NCI-H1048 (cell line): ENCODE measurements at places on chromosomes 7 and 10.

GRCh38 chr7:79790656-79791262 is 337.3 kb upstream of the MAGI2 start:
- no peak for DNase-seq

DNA sequence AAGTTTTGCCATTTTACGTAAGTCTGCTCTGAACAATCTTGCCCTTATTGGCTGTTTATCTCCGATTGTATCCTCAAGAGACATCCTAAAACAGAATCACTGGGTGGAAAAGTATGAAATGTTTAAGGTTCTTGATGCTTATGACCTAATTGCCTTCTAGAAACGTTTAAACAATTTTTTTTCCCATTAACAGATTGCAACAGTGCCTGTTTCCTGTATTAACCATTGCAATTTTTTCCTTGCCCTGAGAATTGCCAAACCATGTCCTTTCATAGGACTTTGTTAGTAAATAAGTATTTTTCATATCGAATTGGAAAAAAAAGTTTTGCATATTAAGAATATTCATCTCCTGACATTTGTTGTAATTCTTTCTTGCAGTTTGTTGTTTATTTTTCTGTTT is 639.8 kb downstream of the INHBA start:
- no peak for DNase-seq

DNA sequence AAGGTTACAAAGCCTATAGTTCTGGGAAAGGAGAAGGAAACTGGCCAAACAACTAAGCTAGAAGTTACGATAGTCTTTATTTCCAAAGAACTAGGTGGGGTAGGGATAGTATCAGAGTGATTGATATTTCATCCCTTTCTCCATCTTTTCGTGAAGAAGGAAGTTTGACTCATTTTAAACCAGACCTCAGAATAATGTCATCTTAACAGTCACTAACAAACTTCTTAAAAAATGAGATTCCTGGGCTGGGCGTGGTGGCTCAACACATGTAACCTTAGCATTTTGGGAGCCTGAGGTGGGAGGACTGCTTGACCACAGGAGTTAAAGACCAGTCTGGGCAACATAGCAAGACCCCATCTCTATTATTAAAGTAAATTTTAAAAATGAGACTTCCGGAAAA is 69.4 kb downstream of the ARL4A start:
- no peak for DNase-seq

DNA sequence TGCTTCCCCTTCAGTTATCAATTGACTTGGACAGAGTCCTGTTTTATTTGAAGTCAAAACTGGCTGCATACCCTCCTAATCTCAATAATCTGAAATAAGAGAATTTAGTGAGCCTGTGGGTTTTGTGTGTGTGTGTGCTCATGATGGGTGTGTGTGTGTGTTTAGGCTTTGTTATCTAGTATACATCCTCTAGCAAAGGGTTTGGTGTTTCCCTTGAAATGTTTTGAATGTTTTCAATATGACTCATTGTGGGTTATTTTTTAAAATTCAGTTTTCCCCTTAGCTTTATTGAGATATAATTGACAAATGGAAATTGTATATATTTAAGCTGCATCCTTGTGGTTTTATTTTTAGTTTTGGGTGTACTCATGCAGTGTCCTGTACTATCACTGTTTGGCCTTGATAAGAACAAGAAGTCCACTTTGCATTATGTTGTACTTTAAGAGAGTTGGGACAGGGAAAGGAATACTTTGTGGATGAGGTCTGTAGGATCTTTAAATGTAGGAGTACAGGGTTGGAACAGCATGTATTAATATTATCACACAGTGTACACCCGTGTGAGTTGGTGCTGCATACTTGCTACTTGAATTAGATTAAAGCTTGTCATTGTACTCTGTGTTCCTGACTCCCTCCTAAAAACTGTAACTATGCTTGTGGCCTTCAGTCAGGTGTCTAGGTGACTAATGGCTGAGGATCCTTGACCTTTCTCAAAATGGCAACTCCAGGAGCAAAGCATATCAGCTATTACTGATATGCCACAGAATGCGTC is 58.3 kb downstream of the VCL start:
- DNase-seq, result no peak

- no peak for DNase-seq
Observed at GRCh38 chr7:22814261-22815208, 8.1 kb downstream of the TOMM7 start.

- no peak for DNase-seq
Observed at GRCh38 chr7:44431091-44431608, 59.3 kb downstream of the NUDCD3 start.

DNA sequence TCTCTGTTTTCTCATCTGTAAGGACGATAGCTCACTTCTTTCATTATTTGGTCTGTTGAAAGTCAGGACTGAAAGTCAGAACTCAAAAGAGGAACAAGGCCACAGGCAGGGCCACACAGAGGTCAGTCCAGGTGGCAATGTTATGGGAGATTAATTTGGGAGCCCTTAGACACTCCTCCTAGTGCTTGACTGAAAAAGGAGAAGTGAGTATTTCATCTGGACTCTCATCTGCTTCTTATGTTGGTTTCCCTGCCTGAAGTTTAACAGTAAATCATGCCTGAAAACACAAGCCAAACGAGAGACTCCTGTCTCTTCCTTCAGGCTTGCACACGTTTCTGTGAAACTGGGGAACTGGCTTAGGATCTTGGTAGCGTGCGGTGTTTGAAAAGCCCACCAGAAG is 248.5 kb downstream of the BUB3 start:
- no peak for DNase-seq

DNA sequence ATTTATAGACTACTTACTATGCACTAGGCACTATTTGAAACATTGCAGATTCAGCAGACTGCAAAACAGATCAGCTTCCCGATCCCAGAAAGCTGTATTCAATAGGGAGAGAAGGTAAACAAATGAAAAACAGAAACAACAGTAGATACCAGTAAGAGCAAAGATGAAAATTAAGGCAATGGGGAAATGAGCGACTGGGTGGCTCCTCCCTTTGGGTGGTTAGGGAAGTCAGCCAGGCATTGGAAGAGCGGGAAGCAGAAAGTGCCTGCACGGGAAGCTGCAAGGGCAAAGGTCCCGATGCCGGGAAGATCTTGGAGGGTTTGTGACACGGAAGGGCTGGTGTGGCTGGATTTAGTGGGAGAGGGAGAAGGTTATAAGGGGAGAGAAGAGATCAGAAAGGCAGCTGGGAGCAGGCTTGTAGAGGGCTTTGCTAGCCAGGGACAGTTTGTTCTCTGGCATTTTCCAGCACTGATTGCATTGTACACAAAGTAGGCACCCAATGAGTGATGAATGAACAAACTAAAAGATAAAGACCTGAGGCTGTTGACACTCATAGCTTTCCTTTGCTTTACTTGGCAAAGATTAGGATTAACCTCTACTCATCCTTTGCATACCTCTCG is 67.8 kb downstream of the NAMPT start:
- no peak for DNase-seq

- no peak for DNase-seq
Observed at GRCh38 chr10:42987575-42987974, 89.3 kb upstream of the RET start.

DNA sequence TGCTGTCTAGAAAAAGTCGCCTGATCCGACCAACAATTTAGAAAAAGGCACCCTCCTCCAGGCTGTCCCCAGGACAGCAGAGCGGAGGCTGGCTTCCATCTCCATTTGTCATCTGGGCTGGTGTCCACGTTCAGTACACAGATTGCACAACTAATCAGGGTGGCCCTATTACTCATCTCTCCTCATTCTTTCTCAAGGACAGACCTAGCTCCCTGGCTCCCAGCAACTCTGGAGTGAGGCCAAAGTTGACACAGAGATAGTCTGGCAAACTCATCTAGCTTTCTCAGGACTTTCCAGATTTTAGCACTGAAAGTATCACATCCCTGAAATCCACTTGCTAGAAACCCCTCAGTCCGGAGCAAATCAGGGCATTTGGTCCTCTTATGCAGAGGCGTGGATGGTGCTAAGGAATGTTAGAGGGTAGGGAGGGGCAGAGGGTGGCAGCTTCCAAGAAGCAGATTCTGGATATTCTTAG is 75.1 kb downstream of the DNAH11 start:
- DNase-seq, result no peak

GRCh38 chr7:81235997-81236396 is 317.1 kb upstream of the SEMA3C start:
- no peak for DNase-seq

- no peak for DNase-seq
Observed at GRCh38 chr10:44047361-44047760, 337.5 kb downstream of the CXCL12 start.

- DNase-seq, result no peak
Observed at GRCh38 chr10:69736886-69737641, 64.6 kb upstream of the COL13A1 start.

- no peak for DNase-seq
Observed at GRCh38 chr10:17001297-17001744, 128.3 kb downstream of the CUBN start.

GRCh38 chr10:114077815-114078219 is 34.2 kb downstream of the ADRB1 start:
- no peak for DNase-seq

DNA sequence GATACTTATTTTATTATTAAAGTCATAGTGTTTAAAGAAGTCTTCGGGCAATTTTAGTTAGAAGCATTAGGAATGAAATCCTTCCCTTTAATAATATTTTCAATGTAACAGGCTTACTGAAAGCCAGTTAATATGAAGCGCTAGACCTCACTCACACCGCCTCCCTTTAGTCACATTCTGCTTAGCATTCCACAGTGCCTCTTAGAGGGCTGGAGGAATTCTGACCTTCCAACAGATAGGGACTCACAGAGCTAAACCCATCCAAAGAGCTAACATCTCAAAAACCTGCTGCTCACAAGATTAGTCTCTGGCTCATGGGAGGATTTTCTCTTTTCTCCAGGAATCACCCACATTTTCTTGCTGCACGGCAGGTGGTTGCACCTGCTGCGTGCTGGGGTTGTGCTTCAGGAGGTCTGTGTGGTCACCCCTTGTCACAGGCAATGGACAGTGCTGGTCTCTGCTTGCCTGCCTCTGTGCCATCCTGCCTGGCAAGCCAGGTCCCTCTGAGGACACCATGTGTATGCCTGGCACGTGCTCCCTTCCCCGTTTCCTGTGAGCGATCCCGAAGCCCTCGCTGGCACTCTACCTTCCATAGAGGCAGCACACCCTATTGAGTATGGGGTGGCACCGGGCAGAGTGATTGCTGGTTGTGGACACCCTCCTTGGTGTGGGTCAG is 91.8 kb downstream of the KLF6 start:
- DNase-seq, result no peak

DNA sequence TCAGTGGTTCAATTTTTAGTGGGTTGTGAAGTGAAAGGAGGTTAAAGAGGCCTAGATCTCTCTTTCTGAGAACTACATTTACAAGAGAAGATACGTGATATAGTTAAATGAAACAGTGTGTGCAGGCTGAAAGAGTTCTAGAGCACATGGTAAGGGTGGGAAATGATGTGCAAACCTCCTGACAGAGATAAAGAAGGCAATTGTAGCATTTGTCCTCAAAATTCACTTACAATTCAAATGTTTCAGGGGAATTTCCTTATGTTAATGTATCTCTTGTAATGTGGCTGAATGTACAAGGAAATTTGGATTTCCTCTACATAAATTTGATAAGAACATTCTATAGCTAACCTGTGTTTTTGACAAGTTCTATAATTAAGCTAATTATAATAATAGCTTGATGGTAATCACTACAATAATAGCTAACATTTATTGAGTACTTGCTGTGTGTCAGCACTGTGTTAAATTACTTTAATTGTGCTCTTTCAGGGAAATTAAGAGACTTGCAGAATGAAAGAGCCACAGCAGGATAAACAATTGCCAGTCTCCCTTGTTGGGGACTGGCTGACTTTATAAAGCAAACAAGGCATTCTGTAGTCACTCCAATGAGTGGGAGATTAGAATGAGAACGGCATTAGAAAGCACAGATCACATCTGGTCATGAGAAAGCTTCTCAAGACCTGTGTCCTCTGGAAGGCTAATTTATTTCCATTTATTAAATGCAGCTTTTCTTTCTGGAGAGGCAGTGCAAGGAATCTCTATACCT is 139.7 kb upstream of the TMEM72 start:
- no peak for DNase-seq

DNA sequence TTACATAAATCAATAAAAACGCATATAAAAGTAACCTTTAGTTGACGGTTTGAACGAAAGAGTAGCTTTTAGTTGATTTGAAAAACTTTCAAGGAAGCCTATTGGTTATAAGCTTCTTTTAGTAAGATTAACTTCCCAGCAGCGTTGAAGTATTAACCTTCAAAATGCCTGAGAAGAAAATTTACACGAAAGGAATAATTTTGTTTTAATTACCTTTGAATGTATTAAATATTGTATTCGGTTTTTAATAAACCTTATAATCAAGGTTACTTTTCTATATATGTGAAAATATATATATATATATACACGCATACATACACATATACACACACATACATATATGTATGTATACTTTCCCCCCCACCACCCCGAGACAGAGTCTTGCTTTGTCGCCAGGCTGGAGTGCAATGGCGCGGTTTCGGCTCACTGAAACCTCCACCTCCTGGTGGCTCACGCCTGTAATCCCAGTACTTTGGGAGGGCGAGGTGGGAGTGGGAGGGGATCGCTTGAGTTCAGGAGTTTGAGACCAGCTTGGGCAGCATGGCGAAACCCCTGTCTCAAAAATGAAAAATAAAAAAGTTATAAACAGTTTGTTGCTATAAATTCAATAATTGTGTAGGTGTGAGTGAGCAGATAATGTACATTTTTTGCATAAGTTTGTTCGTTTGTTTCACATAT is 57.6 kb upstream of the EZH2 start:
- DNase-seq, result no peak

GRCh38 chr7:77417801-77418200 is 1.7 kb upstream of the GSAP start:
- no peak for DNase-seq

- DNase-seq, result no peak
Observed at GRCh38 chr7:115249080-115249479, 327.2 kb downstream of the MDFIC start.

GRCh38 chr10:127275793-127276450 is 79.5 kb upstream of the INSYN2A start:
- DNase-seq, result no peak

DNA sequence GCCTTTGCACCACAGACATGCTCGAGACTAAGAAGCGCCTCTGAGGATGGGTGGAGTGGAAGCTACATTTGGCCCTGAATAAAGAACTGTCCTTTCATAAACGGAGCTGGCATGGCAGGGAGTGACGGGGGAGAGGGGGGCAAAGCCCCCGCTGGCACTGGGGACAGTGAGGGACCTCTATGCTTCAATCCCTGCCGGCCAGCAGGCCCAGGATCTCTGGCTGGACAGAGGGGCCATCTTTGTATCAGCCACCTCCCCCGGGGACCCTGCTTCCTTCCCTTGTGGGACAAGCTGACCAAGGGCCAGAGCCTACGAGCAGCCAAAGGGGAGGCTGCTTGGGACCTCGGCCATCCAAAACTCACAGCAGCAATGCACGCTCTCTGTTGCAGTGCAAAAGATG is 28.2 kb upstream of the ECHDC3 start:
- no peak for DNase-seq

DNA sequence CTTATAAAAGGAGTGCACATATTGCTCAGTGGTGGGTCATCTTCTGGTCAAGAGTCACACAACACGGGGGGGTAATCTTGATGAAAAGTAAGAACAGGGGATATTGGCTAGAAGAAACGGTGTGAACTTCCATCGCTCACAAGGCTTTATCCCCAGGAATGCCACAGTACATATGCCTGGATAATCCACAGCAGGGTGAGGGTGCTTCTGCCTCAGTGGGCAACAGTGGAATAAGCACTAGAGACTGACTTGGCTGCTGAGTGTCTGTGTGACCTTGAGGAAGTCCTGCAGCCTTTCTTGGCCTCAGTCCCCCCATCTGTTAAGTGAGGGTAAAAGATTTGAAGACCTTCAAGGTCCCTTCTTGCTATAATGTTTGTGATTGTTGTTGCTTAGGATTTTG is 44.9 kb upstream of the SHH start:
- no peak for DNase-seq
